ENCODE measurements at places on chromosomes 1 and 21. TPM values are rescaled to one million over a fixed set of nuclear protein-coding genes. Genes with fewer than 3 reads are reported as not detected.

DNA sequence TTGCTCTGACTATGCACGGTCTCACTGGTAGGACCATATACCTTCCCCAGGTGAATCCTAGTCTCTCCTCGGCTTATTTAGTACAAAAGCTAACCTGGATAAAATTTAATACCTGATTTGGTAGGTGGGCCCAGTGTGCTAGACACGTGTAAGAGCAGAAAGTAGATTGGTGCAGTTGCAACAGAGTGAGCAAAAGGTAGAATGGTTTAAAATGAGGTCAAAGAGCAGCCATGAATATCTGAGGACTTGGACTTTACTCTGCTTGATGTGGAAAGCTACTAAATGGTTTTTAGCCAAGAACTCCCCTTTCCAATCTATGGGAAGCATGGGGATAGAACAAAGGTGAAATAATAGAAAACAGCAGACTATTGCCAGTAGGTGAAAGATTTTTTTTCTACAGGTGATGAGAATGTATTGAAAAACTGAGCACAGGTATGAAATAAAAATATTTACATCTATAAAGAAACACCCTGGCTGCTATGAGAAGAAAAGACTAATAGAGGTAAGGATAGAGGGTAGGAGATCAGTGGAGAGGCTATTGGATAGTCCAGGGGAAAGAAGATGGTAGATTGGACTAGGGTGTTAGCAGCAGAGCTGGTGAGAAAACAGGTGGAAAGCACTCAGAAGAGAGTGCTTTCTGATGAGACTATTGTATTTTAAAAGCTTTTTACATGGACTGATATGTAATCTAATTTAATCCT, 61.3 kb upstream of the BCL9 start:
- no peak for DNase-seq

- DNase-seq, result no peak
These were observed 37.4 kb downstream of the CLCC1 start for GRCh38 chr1:108925920-108926319.

DNA sequence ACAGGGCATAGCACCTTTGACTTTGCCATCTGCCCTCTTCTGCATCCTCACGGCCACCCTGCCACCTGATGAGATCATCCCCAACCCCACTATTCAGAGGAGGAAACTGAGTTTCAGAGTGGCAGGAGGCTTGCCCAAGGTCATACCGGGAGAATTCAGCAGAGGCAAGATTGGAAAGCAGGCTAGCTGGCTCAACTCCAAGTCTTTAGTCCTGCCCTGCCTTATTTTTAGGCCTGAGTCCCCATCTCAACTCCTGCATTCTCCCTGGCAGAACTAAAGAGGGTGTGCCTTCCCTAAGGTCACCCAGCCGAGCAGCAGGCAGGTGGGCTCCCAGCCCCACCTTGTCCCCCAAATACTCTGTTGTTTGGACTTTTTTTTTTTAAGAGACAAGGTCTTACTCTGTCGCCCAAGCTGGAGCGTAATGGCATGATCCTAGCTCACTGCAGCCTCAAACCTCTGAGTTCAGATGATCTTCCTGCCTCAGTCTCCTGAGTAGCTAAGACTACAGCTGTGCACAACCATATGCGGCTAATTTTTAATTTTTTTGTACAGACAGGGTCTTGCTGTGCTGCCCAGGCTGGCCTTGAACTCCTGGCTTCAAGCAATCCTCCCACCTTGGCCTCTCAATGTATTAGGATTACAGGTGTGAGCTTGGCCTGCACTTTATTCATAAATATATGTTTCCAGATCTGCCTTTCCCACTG, 13.8 kb upstream of the FGR start:
- DNase-seq, result no peak

DNA sequence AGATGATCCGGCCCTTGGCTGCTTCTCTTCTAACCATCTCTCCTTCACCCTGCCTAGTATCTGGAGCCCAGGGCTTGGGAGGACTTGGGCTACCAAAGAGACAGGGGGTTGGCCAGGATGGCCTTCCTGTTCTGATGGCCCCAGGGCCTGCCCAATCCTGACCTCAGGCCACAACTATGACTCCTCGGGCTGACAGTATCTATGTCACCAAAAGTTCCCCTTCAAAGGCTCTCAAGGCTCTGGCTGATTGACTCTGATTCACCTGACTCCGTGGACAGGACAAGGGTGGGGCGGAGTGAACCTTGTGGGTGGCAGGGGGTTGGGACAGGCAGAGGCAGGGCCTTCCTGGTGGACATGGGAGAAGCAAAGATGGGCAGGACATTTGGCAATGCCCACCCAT, 12.7 kb downstream of the MEF2D start:
- DNase-seq, result no peak

- DNase-seq, result no peak
These were observed 79.1 kb upstream of the VAMP3 start for GRCh38 chr1:7692005-7692404.

DNA sequence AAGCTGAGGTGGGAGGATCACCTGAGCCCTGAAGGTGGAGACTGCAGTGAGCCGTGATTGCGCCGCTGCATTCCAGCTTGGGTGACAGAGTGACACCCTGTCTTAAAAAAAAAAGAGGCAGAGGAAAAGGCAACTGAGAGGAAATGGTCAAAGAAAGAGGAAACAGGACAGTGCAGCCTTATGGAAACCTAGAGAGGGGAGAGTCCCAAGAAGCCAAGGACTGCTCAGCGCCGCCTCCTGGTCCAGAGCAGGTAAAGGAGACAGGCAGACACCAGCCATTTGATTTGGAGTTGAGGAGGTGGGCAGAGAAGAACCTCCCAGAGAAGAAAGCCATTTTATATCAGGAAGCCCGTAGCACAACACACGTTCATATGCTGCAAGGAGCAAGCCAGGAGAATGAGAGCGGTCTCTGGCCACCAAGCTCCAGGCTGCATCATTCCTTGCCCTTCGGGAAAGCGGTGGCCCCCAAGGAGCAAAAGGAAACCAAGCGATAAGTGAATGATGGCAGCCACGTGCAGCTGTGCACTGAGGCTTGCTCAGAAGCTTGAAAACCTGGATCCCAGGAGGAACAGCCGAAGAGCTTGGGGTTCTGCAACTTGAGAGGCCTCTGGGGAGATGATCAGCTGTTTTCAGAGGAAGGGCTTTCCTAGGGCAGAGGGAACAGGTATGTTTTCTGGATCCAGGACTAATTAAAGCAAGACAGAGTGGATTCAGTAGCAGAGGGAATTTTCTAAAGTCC, 33.7 kb downstream of the LRRC42 start:
- no peak for DNase-seq

- no peak for DNase-seq
These were observed 231.6 kb downstream of the NFIA start for GRCh38 chr1:61313906-61314422.

DNA sequence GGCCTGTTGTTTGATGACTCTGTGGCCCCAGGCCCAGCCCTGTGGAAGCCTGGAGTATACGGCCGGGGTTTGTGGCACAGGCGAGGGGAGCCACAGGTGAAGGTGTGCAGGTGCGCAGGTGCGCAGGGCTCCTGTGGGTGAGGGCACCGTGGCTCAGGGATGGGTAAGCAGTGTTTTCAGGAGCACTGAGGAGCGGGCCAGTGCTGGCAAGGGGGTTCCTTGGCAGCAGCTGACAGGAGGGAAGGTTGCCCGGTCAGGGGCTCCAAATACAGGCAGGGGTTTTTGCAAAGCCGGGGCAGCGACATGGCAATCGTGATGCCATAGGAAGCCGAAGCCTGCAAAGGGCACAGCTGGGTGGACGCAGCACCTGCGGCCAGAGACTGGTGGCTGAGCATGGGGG, 20.7 kb downstream of the AGPAT3 start:
- DNase-seq, result no peak

- DNase-seq, result no peak
These were observed 296.0 kb downstream of the TBX15 start for GRCh38 chr1:118692143-118692542.

- DNase-seq, result no peak
These were observed 21.0 kb downstream of the TP53BP2 start for GRCh38 chr1:223824712-223825111.

DNA sequence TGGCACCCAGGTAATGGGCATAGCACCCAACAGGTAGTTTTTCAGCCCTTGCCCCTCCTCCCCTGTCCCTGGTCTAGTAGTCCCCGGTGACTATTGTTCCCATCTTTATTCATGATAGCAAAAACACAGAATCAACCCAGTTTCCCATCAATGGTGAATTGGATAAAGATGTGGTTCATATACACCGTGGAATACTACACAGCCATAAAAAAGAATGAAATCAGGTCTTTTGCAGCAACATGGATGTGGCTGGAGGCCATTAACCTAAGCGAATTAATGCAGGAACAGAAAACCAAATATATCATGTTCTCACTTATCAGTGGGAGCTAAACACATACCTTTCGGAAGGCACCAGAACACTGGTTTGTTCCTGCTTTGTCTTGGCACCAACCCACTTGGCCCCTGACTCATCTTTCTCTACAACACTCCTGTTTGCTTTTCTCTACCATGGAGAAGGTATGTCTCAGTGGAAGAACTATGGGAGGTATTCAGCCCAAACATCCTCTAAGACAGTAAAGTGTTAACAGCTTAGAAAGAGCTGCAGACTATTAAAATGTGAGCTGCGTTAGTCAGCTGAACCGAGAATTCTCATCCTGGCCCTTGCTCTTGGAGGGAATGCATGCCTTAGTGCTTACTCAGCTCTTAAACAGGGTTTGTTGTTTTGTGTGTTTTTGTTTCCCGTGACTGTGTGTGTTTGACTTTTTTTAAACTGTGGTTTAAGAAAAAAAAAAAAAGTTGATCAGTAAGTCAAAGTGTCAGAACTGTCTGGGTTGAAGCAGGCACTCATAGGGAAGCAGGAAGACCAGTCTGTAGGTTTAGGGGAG, 203.0 kb downstream of the TOMM20 start:
- peak; percentile 96 for DNase-seq

GRCh38 chr21:40723966-40724365, 123.0 kb downstream of the DSCAM start:
- DNase-seq, result no peak

DNA sequence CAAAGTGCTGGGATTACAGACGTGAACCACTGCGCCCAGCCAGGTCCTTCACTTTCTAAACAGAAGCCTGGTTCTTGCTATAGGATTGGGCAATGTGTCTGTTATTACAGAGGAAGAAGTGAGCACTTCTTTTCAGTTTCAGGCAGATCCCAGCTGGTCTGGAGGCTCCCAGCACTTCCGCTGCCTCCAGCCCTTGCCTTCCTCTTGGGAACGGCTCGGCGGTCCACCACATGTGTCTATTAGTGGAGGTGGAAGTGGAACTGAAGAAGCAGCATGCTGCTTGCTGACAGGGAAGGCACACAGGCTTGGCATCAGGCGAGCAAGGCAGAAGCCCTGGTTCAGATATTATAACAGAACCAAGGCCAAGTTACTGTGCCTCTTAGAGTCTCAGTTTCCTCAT, 17.0 kb downstream of the MKNK1 start:
- no peak for DNase-seq

DNA sequence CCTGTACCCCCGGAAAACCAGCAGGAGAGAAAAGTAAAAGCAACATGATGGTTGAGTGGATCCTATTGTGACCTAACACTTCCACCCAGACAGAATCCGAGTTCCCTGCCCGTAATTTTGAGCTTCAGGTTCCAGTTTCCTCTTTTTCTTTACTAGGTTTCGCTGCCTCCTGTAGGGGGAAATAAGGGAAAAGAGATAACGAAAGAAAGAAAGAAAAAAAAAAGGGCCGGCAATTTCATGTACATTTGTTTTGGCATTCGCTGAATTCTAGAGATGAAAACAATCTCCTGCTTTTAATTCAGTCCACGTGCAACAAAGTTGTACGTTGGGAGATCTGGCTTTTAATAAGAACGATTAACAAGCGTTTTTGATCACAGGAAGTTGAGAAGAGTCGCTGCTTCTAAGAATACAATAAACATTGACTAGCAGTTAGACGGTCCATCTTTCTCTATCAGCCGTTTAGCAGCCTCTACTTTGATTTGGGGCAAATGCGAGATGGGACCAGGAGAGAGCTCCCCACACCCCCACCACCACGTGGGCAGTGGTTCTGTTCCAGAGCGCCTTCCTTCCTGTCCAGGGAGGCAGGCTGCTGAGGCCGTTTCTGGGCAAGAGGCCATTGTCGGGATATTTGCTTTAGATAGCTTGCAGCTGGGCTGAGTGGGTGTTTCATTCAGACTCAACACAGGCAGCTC, 155.9 kb upstream of the RUNX1 start:
- DNase-seq, result peak; percentile 42

DNA sequence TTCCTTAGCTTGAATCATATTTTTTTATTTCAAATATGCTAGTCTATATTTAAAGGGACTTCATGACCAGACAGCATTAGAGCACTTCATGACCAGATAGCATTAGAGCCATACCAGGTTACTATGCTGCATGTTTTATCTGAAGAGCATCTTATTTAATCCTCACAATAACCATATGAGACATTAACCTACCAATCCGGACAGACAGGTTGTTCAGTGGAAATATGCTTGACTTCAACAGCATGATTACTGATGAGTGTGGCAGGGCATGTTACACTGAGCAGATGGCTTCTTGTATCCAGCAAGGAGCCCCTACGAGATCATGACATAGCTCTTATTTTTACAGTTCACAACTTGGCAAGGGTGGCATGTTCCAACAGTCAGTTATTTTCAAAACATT, 85.0 kb upstream of the KCTD3 start:
- no peak for DNase-seq

- no peak for DNase-seq
These were observed 41.5 kb downstream of the NCAM2 start for GRCh38 chr21:21039624-21040170.

GRCh38 chr1:102588536-102588935, 519.8 kb downstream of the COL11A1 start:
- DNase-seq, result no peak

- no peak for DNase-seq
These were observed 110.8 kb downstream of the GREM2 start for GRCh38 chr1:240501115-240501514.

DNA sequence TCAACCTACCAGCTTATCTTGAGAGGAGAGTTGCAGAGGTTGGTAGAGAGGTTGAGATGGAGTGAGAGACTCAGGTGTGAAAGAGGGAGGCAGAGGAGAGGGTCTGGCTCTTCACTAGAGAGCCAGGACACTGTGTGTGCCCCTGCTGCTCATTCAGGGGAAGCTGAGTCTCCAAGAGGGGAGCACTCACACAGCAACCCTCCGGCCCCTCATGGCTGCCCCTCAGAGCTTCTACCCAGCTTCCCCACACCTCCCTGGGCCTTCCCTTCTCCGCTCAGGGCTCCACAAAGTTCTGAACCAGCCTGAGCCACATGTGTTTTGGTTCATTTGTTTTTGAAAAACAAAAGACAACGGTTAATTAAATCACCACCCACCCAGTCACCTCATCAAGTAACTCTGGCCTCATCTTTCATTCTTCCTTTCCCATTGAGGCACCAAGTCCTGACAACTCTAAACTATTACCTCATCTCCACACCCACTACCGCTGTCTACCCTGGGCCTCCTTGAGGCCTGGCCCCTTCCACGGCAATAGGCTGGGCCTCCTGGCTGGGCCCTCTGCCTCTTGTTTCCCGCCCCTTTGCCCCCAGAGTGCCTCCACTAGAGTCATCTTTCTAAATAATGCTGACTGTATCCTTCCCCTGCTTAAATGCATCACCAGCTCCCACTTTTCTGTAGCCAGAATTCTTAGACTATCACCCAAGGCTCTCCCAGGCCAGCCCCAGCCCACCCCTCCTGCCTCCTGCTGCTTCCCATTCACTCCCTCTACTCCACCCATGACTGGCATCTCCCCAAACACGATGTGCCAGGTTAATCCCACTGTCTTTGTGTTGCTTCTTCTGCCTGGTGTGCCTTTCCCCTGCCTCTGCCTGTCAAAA, 33.0 kb downstream of the TNNT2 start:
- no peak for DNase-seq

OR2L8 gene
- total RNA-seq, result not detected

KCNJ9 gene
- not detected for total RNA-seq

C4BPA gene
- total RNA-seq, result not detected

HCRTR1 gene
- 0.58 TPM for total RNA-seq

C1orf87 gene
- not detected for total RNA-seq

MCOLN3 gene
- not detected for total RNA-seq

FLG2 gene
- total RNA-seq, result not detected

CCDC181 gene
- 0.41 TPM for total RNA-seq

SOD1 gene
- 157 TPM for total RNA-seq

LAMC1 gene
- 629 TPM for total RNA-seq
